ENCODE measurements at places on chromosomes 12 and 14.

DNA sequence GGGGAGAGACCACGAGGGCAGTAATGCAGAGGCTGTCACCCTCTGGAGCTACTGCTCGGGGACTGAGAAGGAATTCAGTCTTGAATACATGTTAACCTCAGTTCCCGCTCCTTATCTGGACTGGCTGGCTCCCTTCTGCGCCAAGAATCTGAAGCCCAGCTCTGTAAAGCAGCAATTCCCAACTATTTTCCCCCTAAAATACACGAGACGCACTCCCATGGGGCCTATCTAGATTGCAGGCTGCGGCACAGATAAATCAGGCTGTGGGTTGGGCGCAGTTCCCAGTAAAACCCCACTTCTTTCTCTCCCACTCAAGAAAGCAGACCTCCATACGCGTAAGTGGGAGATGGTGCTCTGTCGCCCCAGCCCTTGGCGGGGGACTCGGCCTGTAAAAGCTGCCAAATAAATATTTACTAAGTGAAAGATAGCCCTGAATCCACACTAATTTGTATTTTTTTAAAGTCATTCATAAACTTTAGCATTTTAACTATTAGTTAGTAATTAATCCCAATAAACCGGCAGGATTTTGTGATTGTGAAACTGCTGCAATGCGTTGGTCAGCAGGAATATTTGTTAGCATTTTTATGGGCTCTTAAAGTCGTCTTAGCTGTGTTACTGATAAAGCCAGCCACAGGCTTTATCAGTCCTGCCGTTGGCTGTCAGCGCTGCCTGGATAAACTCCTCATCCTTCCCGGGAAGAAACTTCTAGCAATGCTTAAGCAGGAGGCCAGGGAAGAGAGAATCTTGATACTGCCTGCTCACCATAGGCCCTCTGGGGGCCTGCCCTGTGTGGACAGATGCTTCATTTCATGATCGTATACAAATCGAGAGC, 17.8 kb downstream of the FBXL14 start:
- DNase-seq, result no peak

GRCh38 chr12:128637642-128638606, 185.8 kb downstream of the SLC15A4 start:
- DNase-seq, result no peak

GRCh38 chr12:111398530-111398929, 7.2 kb upstream of the SH2B3 start:
- no peak for DNase-seq

- DNase-seq, result no peak
Observed at GRCh38 chr14:28875934-28876571, 109.5 kb downstream of the FOXG1 start.

DNA sequence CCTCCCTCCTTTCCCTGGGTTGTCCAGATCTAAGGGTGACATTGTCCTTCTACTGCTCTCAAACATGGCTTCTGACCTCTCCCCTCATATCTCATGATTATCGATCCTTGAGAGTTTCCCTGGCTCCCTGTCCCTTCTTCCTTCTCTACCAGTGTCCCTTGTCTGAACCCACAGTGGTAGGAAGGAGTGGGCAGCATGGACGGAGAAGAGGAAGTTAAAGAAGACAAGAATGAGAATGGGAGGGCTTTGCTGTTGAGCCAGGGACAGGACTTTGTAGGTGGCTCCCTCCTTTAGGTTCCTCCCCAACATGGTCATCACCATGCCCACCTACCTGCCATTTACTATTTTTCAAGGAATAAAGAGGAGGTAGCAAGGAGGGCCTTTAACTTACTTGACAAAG, 166.7 kb downstream of the TMEM117 start:
- no peak for DNase-seq

DNA sequence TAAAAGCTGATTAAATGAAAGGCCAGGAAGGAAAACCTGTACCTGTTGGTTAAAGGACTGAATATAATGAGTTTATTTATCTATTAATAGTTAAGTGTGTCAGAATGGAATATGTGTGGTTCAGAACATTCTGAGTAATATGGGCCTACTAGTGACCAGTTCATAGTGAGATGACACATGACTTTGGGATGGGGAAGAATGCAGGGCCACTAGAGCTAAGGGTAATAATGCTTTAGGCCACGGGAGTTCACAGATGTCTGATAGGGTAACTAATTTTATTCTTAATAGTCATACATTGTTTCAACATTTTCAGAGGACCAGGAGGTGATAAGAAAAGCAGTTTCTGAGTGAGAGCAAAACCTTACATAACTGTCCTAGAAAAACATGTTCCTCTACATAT, 247.8 kb upstream of the OR4E1 start:
- no peak for DNase-seq

DNA sequence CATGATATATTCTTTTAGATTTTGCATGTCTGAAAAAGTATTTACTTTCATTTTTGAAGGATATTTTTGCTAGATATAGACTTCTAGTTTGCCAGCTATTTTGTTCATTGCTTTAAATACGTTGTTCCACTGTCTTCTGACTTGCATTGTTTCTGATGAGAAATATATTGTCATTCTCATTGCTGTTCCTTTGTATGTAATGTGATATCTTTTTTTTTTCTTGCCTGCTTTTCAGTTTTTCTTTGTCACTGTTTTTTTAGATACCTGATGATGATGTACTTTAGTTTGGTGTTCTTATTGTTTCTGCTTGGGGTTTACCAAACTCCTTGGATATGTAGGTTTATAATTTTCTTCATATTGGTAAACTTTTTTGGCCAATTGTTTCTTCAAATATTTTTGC, 107.9 kb downstream of the SNAPC1 start:
- DNase-seq, result no peak

DNA sequence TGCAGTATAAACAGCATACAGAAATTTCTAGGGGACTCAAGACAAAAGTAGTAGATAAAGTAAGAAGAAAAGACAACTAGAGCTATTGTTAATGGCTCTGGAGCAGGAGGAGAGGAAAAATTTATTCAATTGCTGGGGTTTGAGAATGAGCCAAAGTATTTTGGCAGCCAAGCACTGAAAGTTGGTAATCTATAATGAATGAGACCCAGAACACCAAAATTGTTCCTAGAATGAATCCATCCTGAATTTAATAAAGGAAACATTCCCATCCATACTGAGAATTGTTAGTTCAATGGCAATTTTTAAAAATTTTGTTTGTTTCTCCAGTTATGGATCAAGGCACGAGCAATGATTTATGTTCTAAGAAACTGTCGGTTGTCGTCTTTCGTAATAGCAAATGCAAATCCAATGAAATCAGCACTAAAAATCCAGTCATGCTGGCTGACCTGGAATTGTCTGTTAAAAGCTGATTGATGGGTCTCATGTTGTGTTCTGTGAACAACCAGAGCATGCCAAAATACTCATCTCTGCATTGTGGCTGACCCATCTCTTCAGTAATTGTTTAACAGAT, 170.9 kb upstream of the LMNTD1 start:
- no peak for DNase-seq

GRCh38 chr12:117076410-117077372, 22.5 kb downstream of the TESC start:
- DNase-seq, result no peak

GRCh38 chr14:81269100-81269978, 48.6 kb upstream of the GTF2A1 start:
- DNase-seq, result no peak

GRCh38 chr14:95511687-95512086, 4.8 kb downstream of the SYNE3 start:
- DNase-seq, result no peak

DNA sequence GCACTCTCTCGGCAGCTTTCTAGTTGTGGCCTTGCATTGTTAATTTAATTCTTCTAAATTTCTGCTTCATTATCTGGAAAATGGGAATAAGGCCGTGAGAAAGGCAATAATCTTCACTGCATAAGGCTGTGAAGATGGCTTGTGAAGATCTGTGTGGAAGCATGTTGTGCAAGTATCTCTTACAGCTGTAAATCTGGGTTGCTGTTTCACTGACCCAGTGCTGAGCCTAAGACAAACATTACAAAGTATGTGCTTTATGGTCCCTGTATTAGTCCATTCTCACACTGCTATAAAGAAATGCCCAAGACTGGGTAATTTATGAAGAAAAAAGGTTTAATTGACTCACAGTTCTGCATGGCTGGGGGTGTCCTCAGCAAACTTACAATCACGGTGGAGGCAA, 101.0 kb upstream of the PTPRR start:
- DNase-seq, result no peak

DNA sequence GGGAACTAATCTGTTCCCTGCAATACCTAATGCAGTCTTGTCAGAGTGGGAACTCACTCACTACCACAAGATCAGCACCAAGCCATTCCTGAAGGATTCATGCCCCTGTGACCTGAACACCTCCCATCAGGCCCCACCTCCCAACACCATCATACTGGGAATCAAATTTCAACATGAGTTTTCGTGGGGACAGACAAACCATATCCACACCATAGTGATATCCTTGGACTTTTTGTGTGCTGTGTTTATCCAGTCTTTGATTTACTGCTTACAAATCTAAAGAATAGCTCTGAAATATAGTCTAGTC, 243.5 kb downstream of the FBXL14 start:
- DNase-seq, result no peak

- no peak for DNase-seq
Observed at GRCh38 chr12:57739387-57739786, 845 bp upstream of the AGAP2 start.
